ENCODE measurements at places on chromosomes 4 and X.

DNA sequence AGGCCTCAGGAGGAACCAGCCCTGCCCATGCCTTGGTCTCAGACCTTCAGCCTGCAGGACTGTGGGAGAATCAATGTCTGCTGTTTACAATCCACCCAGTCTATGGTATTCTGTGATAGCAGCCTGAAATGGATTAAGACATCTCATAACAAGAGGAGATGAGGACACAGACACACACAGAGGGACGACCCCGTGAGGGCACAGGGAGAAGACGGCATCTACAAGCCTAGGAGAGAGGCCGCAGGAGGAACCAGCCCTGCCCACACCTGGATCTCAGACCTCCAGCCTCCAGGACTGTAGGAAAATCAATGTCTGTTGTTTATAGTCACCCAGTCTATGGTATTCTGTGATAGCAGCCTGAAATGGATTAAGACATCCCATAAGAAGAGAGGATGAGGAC is 3.3 kb downstream of the SLC25A6 start:
- DNase-seq = peak; percentile 36

DNA sequence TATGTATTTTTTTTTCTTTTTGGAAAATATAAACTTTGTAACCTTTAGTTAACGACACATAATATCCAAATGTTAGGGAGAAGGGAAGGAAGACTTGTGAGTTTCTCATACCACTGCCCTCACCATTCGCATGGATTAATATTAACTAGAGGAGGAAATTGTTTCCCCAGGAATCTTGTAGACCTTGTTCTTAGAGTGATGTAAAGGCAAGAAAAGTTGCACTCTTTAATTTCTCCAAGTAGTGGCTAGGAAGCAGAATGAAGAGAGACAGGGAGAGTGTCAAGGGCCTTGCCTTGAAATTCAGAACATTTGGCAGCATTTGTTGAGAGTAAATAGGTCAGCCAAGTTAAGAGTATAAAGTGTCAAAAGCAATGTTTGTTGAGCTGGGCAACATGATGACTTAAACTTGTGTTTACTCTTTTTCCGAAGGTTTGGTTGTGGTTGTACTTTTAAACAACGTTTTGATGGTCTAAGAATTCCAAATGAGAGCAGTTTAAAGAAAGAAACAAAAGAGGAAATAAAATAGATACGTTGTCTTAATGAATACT is 105.7 kb downstream of the TENM3 start:
- no peak for DNase-seq

DNA sequence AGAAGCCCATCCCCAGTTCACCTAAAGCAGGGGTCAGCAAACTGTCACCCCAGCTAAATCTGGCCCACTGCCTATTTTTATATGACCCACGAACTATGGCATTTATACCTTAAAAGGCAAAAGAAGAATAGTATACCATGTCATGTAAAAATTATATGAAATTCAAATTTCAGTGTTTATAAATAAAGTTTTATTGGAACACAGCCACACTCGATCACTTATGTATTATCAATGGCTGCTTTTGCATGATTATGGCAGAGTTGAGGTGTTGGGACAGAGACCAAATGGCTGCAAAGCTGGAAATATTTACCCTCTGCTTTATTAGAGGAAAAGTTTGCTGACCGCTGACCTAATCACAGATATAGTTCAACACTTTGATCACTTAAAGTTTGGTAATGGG is 59.2 kb upstream of the GATB start:
- DNase-seq = no peak

- no peak for DNase-seq
Measured at GRCh38 chrX:23936180-23936579, 28.4 kb downstream of the CXorf58 start.

DNA sequence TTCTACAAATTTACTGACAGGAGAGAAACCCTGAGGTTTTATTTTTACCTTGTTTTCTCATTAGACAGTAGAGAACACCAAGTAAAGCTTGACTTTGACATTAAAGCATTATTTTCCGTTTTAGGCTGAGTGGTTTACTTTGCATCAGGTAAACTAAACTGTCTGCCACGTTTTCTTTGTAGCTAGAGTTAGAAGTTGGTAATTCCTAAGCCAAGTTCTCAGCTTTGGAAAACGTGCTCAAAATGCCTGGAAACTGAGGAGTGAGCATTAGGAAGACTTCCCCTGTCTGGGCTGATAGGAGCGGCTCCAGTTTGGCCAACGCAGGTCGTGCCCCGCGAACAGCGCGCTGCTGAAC is 819 bp downstream of the PDLIM3 start:
- DNase-seq = no peak

DNA sequence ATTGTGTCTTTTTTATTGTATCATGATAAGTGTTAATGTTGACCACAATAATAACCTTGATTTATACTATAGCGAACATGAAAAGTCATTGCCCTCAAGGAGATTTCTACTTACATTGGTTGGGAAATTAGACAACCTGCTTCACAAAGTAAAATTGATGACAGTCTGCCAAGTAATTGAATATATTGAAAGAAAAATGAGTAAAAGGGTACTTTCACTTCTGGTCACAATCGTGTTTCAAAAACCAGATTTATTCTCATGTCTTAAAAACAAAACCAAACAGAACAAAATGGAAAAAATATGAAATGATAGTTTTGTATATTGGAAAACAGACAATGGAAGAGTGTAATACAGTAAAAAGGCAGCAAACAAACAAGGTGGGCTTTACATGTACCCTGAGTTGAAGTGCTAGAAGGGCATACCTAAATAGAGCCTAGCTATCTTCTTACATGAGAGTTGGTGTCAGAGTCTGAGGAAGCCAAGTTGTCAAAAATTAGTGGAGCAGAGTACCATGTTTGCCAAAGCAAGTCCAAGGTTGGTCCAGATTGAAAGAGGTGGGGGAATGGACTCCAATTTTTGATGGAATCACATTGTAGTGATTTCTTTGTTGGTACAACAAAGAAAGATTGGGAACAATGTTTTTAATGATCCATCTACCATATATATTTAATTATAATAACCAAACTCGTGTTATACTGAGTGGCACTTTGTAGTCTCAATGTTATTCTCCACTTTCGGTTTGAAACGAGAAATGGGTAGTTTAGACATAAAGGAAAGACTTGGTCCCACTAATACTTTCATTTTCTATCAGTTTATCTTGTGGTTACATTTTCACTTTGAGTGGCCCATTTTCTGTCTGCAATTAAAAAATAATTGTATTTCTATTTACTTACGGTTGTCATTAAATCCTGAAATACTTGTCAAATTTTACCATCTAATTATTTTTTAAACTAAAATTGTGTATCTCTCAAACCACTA is 775.6 kb downstream of the STIM2 start:
- DNase-seq = no peak

GRCh38 chr4:17293901-17294300 is 218.0 kb downstream of the QDPR start:
- no peak for DNase-seq

DNA sequence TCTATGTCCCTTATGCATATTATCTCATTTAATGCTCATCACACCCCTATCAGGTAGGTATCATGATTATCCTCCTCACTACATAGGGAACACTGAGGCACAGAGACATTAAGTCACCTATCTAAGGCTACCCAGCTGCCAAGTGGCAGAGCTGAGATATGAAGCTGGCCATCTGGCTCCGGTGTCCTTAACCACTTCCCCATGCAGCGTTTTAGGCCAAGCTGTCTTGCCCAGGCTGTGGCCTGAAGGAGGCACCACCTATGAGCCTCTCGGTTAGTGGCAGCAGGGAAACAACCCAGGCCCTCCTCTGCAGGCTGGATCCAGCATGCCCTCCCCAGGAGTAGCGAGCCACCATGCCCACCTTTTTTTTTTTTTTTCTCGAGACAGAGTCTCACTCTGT is 16.3 kb downstream of the PJA1 start:
- DNase-seq = peak; percentile 5

GRCh38 chr4:79764120-79764519 is 308.9 kb downstream of the ANTXR2 start:
- no peak for DNase-seq

- no peak for DNase-seq
Measured at GRCh38 chr4:90207887-90208454, 80.8 kb downstream of the CCSER1 start.

DNA sequence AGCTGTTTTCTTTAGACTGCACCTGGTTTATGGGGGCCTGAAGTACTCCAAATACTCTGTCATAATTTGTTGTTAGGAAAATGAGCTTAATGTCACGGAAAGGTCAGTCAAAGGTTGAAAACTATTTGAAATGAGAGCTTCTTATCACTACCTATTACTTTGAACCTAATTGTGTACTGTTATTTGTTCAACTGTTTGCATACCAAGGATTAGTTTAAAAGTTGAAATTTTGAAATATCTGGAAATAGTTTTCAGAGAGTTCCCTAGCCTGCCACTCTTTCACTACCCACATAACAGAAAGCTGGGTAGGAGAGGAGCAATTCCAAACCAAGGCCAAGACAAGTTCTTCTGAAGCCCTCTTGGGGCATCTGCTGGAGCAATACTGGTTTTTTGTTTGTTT is 28.0 kb upstream of the AP1AR start:
- no peak for DNase-seq

DNA sequence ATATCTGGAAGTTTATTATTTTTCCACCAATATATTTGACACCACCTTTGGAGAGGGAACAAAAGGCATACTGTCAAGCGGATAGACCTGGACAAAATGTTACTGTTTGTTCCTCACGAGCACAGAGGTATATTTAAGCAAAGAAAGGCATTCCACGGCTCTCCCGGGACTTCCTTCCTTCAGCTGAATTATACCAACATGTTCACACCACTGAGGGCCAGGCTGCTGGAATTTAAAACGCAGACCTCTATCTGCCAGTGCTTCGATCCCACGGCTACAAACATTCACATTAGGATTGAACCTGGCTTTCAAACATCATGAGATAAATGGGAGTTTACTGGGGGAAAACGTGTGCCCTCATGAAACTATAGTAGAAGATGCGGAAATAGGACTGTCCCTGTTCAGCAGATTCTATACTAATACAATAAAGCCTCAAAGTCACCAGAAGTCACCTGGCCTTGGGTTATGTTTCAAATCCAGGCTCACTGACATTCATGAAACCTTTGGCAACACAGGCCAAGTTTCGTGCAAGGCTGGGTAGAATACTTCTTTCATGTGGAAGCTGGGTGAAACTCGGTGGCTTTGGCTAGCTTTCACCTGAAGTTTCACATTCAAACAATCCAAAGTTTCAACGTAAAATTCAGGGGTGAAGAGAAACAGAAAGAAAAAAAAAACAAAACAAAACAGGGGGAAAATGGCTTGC is 39.5 kb downstream of the SORBS2 start:
- DNase-seq = no peak

GRCh38 chr4:101931619-101932018 is 141.1 kb downstream of the BANK1 start:
- DNase-seq = no peak

GRCh38 chr4:16775411-16776154 is 122.9 kb downstream of the LDB2 start:
- DNase-seq = no peak

- DNase-seq = no peak
Measured at GRCh38 chr4:6453688-6453990, 18.8 kb downstream of the PPP2R2C start.

DNA sequence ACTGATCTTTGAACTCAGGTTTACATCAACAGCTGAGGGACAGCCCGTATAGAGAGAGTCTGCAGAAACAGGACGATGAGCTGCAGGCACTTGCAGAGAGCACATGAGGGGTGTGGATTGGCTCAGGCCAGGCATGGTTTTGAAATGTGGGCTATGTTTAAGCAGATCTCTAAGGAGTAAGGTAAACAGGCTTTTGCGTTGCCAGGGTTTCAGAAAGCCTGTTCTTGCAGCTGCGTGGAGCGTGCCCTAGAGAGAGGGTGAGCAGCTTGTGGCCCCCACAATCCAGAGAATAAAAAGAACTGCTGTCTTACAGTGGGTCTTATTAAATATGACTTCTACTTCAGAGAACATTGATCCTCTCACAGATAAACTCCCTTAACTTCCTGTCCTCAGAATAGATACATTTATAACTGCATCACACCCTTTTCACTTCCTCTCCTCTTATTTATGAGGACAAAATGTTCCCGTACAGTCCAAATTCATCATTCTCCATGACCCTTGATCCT is 64.1 kb downstream of the TMA16 start:
- peak; percentile 65 for DNase-seq

DNA sequence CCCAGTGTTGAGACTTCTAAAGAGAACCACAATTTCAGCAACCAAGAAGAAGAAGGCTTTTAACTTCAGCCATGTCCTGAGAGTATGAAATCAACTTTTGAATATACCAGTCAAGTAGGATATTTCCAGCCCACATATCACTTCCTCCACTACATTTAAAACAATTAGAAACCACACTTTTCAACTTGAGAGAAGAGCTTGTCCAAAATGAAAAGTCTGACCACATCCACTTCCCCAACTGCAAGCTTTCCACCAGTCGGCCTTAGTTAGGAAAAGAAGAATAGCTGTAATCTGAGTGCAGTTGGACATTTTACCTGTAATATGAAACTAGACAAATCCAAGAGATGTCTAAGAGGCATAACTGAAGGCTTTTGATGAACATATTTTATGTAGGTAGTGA is 101.9 kb upstream of the SLC7A11 start:
- DNase-seq = no peak

DNA sequence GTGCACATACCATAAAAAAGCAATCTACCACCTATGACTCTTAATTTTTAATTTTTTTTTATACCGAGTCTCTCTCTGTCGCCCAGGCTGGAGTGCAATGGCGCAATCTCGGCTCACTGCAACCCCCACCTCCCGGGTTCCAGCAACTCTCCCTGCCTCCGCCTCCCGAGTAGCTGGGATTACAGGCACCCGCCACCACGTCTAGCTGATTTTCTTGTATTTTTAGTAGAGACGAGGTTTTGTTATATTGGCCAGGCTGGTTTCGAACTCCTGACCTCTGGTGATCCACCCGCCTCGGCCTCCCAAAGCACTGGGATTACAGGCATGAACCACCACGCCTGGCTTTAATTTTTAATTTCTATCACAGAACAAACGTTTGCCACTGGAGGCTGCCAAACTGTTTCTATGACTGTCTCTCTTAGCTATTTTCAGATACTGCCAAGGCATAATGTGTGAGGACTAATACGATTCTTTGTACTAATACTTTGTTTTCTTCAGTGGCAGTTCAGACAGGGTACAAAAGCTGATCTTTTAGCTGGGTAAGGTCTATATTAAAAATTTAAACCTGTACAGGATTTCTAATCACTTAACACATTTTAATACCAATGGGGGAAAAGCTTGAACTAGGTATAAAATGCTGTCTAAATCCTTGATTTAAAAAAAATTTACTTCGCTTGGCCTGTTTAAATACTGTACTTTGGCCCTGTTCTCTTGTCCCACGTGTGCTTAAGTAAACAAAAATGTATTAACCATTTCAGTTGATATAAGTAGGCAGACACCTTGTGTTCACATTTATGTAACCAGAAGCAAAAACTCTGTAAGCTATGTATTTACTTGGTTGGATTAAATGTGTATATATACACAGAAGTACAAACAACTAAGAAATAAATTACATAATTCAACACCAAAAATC is 2.3 kb downstream of the PGRMC2 start:
- DNase-seq = no peak

DNA sequence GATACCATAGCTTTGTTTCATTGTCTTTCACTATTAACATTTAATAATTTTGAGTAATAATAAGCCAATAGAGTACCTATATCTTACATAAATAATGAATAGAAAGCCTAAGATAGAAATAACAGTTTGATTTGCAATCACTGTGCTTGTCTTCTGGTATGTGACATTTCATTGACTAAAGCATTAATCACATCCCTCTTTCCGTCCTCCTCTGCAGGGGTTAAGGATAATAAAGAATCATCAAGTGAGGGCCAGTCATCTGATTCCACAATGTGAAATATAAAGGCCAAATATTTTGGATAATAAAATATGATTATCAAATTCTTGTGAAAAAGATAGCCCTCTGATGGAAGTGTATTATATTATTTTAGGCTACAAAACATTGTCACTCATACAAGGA is 2073.4 kb downstream of the ARAP2 start:
- no peak for DNase-seq
